Heart left ventricle (tissue), 16 donors: ENCODE measurements at places on chromosomes 11 and 22. TPM values are rescaled to one million over a fixed set of nuclear protein-coding genes. Genes with fewer than 3 reads are reported as not detected.

The FAM180B gene
- polyA plus RNA-seq = 0.15 TPM

The RASD2 gene
- polyA plus RNA-seq = 3.7 TPM

GRCh38 chr11:118194835-118195627, 18.6 kb upstream of the SCN2B start:
- peak; percentile 90 for DNase-seq
- H3K27ac ChIP-seq = peak overlapping the region; percentile 66
- H3K27me3 ChIP-seq = no peaks in the 10 kb centered on the region
- H3K4me3 ChIP-seq = no peak overlapping the region

- peaks cover 2% of the 10 kb centered on the region for H3K27me3 ChIP-seq
- no peaks in the 10 kb centered on the region for H3K4me1 ChIP-seq
- DNase-seq = peak; percentile 43
- H3K4me3 ChIP-seq = no peak overlapping the region
- H3K36me3 ChIP-seq = no peaks in the 10 kb centered on the region
- H3K27ac ChIP-seq = no peak overlapping the region
Measured at GRCh38 chr22:44580176-44581095, 82.4 kb upstream of the RTL6 start.

The RAG2 gene
- polyA plus RNA-seq = not detected

The SYT8 gene
- 0.08 TPM for polyA plus RNA-seq

GRCh38 chr11:9758637-9759518, 95.0 kb downstream of the SWAP70 start:
- H3K27ac ChIP-seq = peak overlapping the region; percentile 77
- peak overlapping the region; percentile 81 for H3K4me3 ChIP-seq
- H3K4me1 ChIP-seq = peaks cover 22% of the 10 kb centered on the region
- DNase-seq = peak; percentile 93

DNA sequence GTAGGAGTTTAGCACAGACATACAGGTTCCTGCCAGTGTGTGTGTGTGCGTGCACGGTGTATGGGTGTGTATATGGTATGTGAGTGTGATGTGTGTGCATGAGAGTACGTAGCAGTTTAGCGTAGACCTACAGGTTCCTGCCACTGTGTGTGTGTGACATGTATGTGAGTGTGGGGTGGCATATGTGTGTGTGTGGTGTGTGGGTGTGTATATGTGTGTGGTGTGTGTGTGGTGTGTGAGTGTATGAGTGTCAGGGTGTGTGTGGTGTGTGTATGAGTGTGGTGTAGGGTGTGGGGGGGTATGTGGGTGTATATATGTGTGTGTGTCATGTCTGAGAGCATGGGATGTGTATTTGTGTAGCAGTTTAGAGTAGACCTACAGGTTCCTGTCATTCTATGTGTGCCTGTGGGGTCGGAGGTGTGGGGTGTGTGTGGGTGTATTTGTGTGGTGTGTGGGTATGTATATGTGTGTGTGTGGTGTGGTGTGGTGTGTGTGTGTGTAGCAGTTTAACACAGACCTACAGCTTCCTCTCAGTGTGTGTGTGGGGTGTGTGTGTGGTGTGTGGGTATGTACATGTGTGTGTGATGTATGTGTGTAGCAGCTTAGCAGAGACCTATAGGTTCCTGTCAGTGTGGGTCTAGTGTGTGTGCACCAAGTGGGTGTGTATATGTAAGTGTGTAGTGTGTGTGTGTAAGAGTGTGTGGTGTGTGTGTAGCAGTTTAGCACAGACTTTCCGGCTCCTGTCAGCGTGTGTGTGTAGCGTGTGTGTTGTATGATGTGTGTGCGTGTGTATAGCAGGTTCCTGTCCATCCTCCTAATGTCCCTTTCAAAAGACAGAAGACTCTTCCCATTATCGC, 31.8 kb upstream of the TBCEL start:
- H3K27ac ChIP-seq = no peak overlapping the region
- no peak for DNase-seq
- H3K36me3 ChIP-seq = no peaks in the 10 kb centered on the region
- no peaks in the 10 kb centered on the region for H3K27me3 ChIP-seq

GRCh38 chr22:24147666-24148065, 33.6 kb upstream of the SUSD2 start:
- DNase-seq = no peak
- H3K4me3 ChIP-seq = no peak overlapping the region
- H3K27ac ChIP-seq = peak overlapping the region; percentile 88
- H3K27me3 ChIP-seq = no peaks in the 10 kb centered on the region
- no peaks in the 10 kb centered on the region for H3K36me3 ChIP-seq
- H3K4me1 ChIP-seq = peaks cover 62% of the 10 kb centered on the region

- peak; percentile 73 for DNase-seq
- H3K4me3 ChIP-seq = peak overlapping the region; percentile 71
- peaks cover 7% of the 10 kb centered on the region for H3K4me1 ChIP-seq
Measured at GRCh38 chr11:67240576-67241389, 25.5 kb upstream of the GRK2 start.

The PELI3 gene
- polyA plus RNA-seq = 9.2 TPM

The MOV10L1 gene
- polyA plus RNA-seq = 0.27 TPM

The FDX1 gene
- 12.3 TPM for polyA plus RNA-seq

- peak overlapping the region; percentile 42 for H3K4me3 ChIP-seq
- peak overlapping the region; percentile 84 for H3K27ac ChIP-seq
- H3K36me3 ChIP-seq = no peaks in the 10 kb centered on the region
- DNase-seq = peak; percentile 95
- H3K27me3 ChIP-seq = no peaks in the 10 kb centered on the region
- peaks cover 4% of the 10 kb centered on the region for H3K4me1 ChIP-seq
Measured at GRCh38 chr22:25754527-25755202, 12.7 kb downstream of the MYO18B start.

The PITPNM1 gene
- 24.2 TPM for polyA plus RNA-seq

The SLC1A2 gene
- 2.0 TPM for polyA plus RNA-seq

DNA sequence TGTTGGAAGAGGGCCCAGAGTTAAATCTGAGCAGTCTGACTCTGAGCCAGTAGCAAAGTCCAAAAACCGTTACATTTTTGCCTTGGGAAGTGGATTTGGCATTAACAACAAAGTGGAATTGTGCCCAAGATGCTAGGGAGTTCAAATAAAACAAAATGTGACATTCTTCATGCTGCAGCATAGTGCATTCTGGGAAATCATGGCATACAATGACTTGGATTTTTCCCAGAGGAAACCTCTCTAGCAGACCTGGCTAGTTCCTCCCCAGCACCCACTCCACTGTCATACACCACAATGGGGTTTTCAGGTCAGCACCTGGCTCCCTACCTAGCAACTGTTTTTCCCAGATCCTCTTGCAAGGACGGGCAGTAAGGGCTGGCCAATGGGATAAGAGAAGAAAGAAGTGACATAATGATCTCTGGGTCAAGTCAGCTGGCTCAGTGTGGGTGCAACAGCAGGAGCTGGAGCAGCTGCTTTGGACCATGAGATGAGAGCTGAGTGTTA, 24.8 kb upstream of the CYB5R3 start:
- H3K27ac ChIP-seq = peak overlapping the region; percentile 2
- no peaks in the 10 kb centered on the region for H3K36me3 ChIP-seq
- peaks cover 39% of the 10 kb centered on the region for H3K4me1 ChIP-seq

- no peak for DNase-seq
- no peak overlapping the region for H3K4me3 ChIP-seq
- peaks cover 24% of the 10 kb centered on the region for H3K4me1 ChIP-seq
Measured at GRCh38 chr11:117172724-117173421, 5.7 kb upstream of the SIDT2 start.

DNA sequence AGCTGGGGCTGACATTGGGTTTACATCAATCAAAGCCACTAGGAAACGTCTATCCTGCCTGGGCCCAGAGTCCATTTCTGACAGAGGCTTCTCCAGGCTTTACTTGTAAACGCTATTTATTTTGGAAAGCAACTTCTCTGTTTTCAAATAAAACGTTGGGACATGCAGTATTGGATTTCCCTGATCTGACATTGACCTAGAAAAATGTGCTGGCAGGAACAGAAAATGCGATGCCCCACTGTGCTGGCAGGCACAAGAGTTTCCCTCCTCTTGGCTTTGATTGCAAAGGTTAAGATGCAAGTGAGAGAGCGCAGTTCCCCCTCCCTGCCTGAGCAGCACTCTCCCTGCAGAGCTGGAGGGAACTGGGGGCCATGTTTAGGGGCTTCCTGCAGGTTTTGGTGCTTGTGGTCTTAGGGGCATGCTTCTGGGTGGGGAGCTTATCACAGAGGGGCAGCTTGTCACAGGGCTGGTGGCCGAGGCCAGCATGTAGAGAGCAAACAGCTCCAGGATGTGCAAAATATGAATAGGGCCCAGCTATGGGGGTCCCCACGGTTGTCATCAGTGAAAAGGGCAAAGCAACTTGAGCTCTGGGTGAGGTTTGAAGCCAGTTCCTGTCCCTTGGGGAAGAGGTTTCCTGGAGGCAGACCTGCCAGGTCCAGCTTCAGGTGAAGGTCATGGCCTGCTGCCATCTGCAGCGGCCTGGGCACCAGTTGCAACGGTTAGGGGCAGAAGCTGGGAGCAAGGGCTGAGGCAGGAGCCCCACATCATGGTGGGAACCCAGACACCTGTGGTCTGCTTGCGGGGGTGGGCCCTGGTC, 42.3 kb upstream of the DKK3 start:
- H3K36me3 ChIP-seq = no peaks in the 10 kb centered on the region
- H3K4me3 ChIP-seq = no peak overlapping the region
- no peaks in the 10 kb centered on the region for H3K27me3 ChIP-seq
- H3K27ac ChIP-seq = no peak overlapping the region

- peak overlapping the region; percentile 25 for H3K27ac ChIP-seq
- no peak overlapping the region for H3K4me3 ChIP-seq
- H3K4me1 ChIP-seq = peaks cover 7% of the 10 kb centered on the region
- H3K27me3 ChIP-seq = no peaks in the 10 kb centered on the region
- peak; percentile 30 for DNase-seq
- H3K36me3 ChIP-seq = no peaks in the 10 kb centered on the region
Measured at GRCh38 chr11:133965031-133965601, 8.3 kb upstream of the IGSF9B start.
